ENCODE measurements at places on chromosomes 4 and X.
A peak's percentile ranks its signal among the peaks of the same experiment; 100 is the strongest.

DNA sequence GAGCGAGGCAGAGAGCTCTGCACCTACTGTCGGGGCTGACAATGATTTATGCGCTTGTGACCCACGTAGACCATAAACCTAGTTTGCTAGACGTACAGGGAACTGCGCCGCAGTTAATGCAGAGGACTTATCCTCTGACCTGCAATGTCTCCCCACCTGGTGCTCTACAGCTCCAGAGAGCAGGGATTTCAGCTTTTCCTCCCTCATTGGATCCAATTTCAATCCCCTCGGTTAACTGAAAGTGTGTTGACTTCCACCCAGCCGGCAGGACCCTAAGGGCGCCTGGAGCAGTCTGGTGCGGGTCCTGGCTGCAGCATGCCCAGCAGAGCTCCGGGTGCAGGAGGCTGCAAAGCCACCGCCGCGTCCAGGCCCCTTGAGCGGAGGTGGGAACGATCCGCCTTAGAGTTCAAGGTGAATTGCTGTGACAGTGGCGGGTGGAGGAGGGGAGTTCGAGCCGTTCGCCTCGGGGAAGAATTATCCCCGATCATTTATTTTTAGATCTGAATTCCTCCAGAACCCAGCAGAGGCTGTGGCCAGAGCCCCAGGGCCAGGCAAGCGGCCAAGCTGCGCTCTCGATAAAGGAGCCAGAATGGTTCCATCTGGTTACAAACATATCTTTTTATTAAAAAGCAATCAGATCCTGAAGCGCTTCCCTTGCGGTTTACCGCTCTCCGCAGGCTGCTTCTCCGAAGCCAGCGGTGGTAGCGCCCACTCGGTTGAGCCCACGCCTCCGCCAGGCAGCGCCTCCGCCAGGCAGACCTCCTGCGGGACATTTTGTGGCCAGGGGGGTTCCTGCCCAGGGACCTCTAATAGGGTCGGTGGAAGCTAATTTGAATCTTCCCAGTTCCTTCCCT lies 66.0 kb downstream of the FBXO8 start:
- DNase-seq, result no peak

DNA sequence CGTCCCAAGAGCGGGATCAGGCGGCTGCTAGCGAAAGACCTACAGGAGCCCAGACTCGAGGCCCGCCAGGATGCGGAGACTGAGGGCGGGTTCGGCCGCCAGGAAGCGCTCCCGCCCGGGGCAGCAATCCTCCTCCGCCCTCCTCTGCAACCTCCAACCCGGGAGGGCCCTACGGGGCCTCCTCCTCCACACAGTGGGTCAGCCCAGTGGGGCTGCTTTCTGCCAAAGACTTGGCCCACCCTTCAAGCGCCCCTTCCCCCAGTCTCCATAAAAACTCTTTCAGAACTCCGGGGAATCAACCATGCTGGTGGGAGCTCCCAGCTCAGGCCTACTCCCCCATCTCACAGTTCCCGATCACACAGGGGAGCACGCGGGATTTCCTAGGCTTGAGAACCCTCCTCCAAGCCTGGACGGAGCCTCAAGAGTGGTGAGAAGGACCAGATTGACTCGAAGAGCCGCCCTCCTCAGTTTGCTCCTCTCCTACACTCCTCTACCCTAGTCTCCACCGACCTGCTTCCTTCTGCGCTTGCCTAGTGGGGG lies 77.5 kb downstream of the RLIM start:
- DNase-seq, result no peak

DNA sequence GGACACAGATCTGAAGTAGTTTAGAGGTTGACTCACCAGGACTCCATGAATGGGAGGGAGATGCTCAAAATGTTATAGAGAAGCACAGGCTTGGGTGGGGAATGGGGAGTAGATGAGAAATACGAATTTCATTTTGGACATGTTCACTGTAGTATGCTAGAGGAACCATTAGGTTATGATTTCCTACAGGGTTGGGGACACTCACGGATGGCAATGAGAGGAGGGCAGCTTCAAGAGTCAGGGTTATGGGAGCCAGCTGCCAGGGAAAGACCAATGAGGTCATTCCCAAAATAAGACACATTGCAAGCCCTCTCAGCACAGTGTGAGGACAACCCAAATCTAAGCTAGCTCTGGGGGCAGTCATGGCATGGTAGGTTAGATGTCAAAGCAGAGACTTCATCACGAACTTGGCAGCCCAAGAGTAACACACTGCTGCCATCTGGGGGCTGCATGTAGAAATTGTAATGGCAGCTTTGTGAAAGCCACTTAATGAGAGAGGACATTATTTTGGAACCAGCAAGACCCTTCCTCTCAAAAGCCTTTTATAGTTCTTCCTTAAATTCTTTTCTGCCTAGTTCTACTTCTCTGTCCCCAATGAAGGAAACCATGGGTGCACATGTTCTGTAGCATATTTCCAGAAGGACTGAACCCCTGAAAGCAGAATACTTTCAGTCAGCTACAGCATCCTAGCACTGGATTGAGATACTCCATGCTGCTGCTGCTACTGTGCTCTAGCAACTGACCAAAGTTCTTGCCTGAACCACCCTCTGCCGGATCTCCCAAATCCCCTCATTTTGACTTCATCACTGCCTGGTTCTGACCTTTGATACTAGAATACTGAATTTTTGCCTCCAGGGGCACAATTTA lies 16.2 kb upstream of the ZCCHC12 start:
- DNase-seq, result peak; percentile 31

- no peak for DNase-seq
These were observed 160.4 kb downstream of the CPEB2 start for GRCh38 chr4:15162465-15163283.

- no peak for DNase-seq
These were observed 50.3 kb downstream of the STPG2 start for GRCh38 chr4:98092833-98093439.
